ENCODE measurements at places on chromosomes 11 and 22. TPM values are rescaled to one million over a fixed set of nuclear protein-coding genes. Genes with fewer than 3 reads are reported as not detected.

APOBEC3H gene
- total RNA-seq = not detected

SYT7 gene
- total RNA-seq = 23.5 TPM

CABP4 gene
- total RNA-seq = not detected

FAT3 gene
- 291 TPM for total RNA-seq

GAB4 gene
- total RNA-seq = not detected

KRTAP5-7 gene
- not detected for total RNA-seq

GLYATL2 gene
- 3.4 TPM for total RNA-seq

ADAMTS15 gene
- total RNA-seq = 1.6 TPM

TIGD3 gene
- total RNA-seq = 3.8 TPM

LARGE1 gene
- 56.0 TPM for total RNA-seq

OMP gene
- 3.4 TPM for total RNA-seq

LRRC10B gene
- total RNA-seq = 2.5 TPM

PRSS23 gene
- 10.3 TPM for total RNA-seq

OR51B4 gene
- total RNA-seq = 0.94 TPM

SLC22A6 gene
- 1.3 TPM for total RNA-seq

KCNQ1 gene
- total RNA-seq = not detected

SWAP70 gene
- 13.1 TPM for total RNA-seq

TRABD gene
- 5.9 TPM for total RNA-seq

AP5B1 gene
- total RNA-seq = 8.8 TPM

CDCA5 gene
- 2.8 TPM for total RNA-seq

TYR gene
- total RNA-seq = not detected

USP47 gene
- 180 TPM for total RNA-seq

All from parietal lobe (tissue), 2 donors.